Activated T-cell treated with anti-CD3 and anti-CD28 coated beads, Interleukin-2, amount 50 U/mL, for 72 hours (primary cell): ENCODE measurements at places on chromosomes 3 and 15.
A peak's percentile ranks its signal among the peaks of the same experiment; 100 is the strongest.

DNA sequence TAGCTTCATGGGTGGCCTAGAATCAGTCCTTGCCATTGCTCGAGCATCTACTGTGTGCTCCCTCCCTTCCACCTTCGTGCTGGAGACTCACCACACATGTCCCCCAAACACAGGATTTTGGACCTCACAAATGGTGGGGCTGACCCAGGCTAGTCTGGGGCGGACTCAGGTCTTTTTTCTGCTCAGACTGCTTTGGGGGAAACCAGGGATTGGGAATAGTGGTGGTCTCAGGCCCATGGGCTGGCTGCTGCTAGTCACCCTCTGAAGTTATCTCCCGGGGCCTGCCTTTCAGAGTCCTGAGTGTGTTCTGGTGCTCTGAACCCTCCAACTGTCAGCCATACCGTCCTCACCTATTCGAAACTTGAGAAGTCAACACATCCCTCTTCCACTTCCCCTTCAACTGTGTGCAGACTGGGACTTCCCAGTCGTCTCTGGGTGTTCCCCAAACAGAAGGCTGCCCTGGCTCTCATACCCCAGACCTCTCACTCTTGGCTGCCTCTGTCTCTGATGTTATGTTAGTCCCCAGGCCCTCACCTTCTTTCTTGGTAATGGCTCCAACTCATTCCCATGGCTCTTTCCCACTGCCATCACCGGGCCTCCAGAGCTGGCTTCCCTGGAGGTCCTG lies 46.0 kb downstream of the PPCDC start:
- DNase-seq: no peak

DNA sequence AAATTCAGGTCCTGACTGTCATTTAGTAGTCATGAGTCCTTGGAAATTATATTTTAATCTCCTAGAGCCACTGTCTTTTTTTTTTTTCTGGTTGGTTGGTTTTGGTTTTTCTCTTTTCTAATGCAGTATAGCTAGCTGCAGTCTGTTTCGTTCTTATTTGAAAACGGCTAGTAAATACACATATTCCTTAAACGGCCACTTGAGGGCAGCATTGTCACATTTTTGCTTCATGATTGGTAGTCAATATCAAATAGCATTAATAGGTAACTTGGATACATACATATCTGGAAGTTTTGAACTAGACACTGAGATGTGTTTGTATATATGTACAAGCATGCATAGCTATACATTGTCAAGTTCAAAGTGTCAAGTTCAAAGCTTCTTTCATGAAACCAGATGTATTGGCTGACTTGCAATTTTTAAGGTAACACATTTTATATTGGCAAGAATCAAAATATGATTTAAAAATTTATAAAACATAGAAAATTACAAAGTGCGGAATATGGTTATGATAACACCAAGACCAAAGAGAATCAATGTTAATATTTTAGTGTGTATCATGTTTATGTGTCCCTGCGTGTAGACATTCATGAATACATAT lies 22.5 kb downstream of the GABRA5 start:
- peak; percentile 46 for DNase-seq

DNA sequence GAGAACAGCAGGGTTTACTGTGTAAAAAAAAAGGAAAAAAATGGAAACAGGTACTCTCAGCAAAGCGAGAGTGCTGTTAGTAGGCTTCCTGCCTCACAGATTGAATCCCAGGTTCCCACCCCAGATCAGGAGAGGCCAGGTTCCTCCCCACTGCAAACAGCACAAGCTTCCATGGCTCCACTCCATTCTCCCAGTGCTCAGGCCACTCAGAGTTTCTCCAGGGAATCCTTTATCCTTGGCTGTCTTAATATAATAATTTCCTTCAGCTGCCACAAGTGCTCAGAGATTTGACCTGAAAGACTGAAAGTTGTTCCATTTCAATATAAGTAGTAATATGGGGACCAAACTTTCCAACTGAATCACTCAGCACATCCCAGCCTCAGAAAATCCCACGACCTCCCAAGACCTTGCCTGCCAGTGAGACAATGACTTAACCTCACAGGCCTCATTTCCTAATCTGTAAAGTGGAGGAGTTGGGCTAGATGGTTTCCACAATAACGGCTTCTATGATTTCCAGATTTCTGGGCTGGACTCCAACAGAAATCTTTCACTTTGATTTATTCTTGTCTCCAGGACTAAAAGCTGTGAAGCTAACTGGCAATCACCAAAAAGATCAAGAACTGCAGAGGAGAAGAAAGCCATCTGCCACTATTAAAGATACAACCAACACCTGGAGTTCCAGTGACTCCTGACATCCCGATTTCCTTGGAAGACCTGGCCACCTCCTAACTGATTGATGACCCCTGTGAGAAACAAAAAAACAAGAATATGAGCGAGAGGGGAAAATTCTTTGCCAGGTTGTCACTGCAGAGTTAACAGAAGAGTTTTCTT lies 289.5 kb downstream of the NEK10 start:
- DNase-seq: no peak

DNA sequence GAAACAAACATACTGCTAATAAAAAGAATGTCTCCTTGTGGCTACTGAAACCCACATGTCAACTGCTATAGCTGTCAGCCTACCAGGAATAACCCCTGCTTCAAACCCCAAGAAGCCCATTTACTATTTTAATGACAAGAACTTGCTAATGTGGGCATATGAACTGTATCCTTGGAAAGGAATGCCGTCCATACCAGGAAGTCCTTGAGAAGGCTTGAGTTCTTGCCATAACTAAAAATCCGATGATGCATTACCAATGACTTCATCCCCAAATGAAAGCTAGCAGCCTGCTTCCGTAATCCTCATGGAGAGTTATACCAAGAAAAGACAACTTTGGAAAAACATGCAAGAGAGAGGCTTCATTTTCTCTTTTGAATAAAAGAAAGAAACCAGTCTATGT lies 34.8 kb downstream of the MINDY4B start:
- DNase-seq: no peak

GRCh38 chr3:136311261-136311660 lies 61.1 kb downstream of the PCCB start:
- no peak for DNase-seq

DNA sequence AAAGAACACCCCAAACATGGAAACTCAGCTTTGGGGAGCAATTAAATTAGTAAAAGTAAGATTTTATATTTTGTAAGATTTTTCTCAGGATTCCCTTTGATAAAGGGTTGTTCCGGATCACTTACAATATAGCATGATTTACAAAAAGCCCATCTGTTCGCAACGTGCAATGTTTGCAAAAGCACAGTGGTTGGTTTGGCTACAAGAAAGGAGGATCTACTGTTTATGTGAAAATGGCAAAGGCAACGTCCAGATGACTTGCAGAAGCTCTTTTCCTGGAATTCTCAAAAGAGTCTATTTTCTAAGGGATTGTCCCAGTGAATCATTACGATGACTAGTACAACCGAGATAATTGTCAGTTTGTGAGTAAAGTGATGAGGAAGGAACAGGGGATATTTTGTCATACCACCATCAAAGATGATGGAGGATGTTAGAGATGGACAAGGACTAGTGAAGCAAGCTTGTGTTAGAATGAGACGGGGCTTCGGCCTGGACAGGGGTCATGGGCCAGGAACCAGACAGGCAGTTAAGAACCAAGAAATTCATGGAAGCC lies 71.6 kb downstream of the CRYGS start:
- DNase-seq: no peak

DNA sequence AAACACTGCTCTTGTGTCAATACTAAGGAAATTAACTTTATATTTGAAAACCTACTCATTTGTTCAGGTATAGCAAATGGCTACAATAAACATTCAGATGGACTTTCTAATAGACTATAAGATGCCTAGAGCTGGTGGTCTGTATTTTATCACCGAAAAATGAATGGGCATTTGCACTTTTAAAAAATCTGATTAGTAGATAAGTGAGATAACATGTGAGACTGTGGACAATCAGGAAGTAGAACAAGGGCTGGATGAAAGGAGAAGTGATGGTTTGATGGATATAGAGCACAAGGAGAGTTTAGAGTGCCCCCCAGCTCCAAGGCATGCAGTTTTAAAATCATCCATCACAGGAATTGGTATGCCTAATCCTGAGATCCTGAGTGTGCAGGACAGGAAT lies 308.4 kb upstream of the RARB start:
- DNase-seq: no peak

DNA sequence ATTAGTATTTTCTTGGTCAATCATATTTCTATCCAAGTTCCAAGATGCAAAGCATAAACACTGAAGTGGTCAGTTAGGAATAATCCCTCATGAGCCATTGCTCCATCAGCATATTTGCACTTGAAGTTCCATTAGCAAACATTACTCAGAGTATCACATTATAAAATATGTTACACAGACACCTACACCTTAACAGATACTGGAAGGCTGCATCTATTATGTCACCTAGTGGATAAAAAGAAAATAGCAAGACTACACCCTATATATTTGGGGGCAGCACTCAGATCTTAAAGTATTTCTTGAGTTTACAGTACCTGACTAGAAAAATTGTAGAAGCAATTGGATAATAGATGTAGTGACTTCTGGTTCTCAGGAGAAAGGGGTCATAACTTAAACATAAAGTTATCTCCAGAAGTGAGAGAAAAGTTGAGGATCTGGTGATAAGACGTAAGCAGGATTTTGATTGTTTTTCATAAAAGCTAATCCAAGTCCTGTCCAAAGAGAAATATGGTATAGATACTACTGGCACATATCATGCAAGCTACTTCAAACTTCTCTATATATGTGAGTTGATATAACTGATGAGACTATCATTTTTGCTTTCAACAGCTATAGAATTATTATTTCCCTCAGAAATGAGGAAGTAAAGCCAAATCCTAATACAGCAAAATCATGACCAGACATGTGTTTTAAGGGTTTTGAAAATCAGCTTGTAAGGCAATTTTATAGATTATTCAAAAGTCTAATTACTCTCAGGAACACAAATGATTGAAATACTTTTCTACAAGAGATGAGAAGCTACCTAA lies 422.2 kb downstream of the GBE1 start:
- no peak for DNase-seq

GRCh38 chr3:30614943-30615342 lies 8.5 kb downstream of the TGFBR2 start:
- DNase-seq: no peak

DNA sequence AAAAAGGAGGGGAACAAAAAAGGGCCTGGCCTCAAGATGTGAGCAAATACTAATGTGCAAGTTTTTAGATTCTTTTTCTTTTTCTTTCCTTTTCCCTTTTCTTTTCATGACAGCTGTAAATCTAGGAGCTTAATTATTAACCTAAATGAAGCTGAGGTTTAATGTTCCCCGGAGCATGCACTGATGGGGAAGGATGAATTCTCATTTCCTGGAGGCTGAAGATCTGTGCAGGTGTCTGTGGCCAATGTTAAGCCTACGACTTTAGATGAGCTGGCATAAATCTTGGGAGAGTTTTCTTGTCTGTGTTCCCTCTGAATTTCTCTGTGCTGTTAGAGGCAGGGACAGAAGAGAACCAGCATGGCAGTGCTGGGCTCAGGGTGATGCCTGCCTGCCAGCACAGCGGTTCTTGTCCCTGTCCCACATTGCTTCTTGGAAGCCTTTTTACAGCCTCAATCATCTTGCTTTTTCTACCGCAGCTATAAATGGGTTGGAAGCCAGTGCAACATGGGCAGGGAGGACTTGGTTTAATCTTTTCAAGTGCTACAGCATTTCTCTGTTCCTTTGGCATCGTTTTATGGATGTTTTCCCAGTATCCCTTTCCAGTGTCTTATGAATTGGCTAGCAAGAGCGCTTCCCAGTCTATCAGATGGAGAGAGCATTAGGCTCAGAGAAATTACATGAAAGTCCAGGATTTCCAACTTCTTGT lies 119.1 kb downstream of the ATG7 start:
- DNase-seq: no peak

DNA sequence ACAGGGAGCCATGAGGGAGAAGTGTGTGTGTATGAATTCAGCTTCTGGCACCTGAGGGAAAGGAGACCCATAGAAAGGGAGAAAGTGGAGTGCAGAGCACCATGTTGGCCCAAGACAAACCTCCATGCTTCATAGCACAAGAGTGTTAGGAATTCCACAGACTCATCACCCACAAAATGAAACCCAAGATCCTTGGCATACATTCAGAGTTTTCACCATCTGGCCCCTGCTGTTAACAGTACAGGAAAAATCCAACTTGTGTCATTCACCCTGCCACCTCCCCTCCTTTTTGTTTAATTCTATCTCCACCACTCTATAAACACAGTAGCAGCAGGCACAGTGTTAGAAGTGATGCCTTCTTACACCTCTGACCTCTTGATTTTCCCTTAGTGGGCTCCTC lies 60.0 kb upstream of the MNS1 start:
- DNase-seq: no peak

DNA sequence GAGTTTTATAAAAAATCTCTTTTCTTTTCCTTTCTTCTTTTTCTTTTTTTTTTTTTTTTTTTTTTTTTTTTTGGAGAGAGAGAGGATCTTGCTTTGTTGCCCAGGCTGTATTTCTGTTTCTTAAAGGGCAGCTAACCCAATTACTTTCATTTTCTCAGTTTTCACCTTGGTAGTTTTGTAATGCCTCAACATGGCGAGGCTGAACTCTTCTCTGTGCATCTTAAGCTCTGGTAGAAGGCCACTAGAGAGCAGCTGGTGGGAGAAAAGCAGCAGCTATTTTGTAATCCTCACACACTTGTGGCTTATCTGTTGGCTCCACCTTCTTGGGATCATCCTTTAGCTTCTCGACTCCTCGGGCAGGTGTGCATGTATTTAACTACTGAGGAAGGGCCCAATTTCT lies 152.2 kb upstream of the MEIS2 start:
- DNase-seq: no peak

DNA sequence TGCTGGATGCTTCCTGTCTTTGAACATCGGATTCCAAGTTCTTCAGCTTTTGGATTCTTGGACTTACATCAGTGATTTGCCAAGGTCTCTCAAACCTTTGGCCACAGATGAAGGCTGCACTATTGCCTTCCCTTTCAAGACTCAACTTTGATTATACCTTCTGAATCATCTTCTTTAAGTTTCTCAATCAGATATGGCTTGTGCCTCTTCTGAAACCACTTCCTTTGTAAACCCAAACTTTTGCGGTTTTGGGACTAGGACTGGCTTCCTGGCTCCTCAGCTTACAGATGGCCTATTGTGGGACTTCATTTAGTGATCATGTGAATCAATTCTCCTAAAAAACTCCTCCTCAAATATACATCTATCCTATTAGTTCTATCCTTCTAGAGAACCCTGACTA lies 47.1 kb upstream of the CADPS start:
- DNase-seq: no peak

DNA sequence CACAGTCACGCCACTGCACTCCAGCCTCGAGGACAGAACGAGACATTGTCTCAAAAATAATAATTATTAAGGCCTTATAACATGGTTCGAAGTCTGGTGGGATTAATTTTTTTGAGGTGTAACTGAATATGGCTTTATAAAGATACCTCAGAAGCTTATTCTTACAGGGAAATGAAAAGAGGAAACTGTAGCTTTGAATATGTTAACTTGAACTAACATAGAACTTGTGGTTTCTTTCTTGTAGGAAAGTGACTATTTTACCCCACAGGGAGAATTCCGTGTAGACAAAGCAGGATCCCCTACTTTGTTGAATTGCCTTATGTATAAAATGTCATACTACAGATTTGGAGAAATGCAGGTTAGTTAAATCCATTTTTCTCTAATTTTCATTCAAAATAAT lies 96.3 kb downstream of the STT3B start:
- no peak for DNase-seq

GRCh38 chr3:126316501-126316939 lies 40.7 kb downstream of the KLF15 start:
- no peak for DNase-seq
